ENCODE measurements at places on chromosomes 5 and 9. TPM values are rescaled to one million over a fixed set of nuclear protein-coding genes. Genes with fewer than 3 reads are reported as not detected.

Gene VCAN
- 735 TPM for total RNA-seq

Gene FRMPD1
- 0.12 TPM for total RNA-seq

Gene SLC9A3
- total RNA-seq: 0.60 TPM

Gene SLC4A9
- total RNA-seq: not detected

Gene F2RL2
- total RNA-seq: 0.75 TPM

Gene SELENOP
- total RNA-seq: 2.6 TPM

Gene STPG3
- total RNA-seq: not detected

Gene ZNF608
- total RNA-seq: 1.5 TPM
